NCI-H526 (cell line): ENCODE measurements at places on chromosomes 2 and 18.
A peak's percentile ranks its signal among the peaks of the same experiment; 100 is the strongest.

DNA sequence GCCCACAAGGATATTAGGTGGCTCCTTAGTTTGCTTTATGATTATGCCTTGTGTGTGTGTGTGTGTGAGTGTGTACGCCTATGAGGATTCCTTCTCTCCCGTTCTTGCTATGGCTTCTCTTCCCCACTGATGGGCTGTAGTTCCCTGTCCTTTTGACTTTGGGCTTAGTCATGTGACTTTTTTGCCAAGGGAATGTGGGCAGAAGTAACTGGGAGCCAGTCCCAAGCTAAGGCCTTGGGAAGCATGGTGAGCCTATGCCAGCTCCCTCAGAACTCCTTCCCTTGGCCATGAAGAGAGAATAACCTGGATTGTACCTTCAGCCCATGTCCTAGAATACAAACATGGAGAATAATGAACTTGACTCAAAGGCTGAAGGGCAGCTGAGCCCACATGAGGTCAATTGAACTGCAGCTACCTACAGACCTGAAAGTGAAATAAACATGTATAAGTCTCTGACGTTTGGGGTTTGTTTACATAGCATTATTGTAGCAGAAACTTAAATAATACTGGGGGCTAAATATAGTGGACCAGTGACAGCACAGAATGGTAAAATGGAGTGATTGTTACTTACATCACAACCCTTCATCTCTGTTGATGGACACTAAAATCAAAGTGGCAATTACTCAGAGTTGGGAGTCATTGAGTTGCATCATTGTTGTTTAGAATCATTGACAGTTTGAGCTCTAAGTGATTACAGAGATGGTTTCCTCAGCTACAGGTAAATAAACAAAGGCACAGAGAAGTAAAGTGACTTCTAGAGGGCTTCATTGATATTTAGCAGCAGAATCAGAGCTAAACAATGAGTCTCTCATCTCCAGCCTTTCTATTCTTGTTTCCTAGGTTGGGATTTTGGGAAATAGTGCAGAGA lies 15.3 kb upstream of the IL36G start:
- no peak for DNase-seq

DNA sequence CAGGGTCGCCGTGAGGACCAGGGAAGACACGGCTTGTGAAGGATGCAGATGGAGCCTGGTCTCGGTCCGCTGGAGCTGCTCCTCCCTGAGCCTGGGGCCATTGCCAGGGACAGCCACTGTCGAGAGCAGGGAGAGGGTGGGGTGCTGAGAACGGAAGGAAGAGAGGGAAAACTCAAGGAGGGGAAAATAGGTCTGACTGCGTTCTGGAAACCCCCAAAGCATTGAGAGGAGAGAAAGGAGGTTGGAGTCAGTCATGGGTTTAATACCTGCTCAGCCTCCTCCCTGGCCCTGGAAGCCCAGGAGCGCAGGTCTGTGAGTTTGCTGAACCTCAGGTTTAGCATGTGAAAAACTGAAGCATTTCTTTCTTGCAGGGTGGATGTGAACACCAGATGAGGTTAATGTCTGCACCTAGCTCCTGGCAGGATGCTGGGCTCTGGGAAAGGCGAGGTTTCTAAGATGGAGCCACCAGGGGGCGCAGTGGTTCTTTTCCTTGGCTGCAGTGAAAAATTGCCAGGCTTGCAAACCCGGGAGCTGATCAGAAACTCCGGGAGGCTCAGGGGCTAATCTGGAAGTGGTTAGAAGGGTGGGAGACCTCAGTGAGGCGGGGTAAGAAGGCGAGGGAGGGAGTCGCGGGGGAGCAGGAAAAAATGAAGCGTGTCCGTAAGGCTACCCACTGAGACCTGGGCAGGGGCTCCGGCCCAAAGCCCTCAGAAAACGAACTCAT lies 33.6 kb upstream of the RNF149 start:
- DNase-seq: peak; percentile 88

GRCh38 chr2:217714287-217714751 lies 288.5 kb downstream of the TNS1 start:
- peak; percentile 5 for DNase-seq

- no peak for DNase-seq
Measured at GRCh38 chr18:50051288-50051687, 143.7 kb downstream of the MYO5B start.

DNA sequence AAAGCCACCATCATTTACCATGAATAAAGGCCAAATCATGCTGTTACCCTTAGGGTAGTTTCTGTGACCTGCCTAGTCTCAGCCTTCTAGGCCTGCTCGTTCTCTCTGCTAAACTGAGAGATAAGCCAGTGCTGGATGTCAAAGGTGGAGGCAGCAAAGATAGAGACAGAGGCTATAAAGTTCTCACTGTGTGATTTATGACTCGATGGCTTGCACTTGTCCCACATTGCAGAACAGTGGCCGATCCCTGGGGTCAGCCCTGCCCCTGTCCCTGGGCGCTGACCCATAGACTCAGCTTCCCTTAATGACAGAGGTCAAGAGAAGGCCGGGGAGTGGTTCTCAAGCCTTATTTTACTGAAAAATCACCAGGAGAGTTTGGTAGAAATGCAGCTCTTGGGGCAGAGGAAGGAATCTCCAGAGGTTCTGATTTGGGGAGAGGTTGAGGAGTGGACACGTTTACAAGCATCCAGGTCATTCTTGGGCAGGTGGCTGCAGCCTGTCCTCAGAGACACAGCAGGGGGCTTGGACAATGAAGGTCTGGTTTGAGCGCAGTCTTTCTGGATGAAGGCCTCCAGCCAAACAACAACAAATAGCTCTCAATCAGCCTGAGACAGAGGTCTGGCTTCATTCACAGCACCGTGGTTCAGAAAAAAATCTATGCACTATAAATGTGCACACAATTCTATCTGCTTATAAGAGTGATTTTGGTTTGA lies 143.5 kb downstream of the ACKR3 start:
- no peak for DNase-seq

- no peak for DNase-seq
Measured at GRCh38 chr2:146228466-146229058, 1616.3 kb upstream of the ACVR2A start.

DNA sequence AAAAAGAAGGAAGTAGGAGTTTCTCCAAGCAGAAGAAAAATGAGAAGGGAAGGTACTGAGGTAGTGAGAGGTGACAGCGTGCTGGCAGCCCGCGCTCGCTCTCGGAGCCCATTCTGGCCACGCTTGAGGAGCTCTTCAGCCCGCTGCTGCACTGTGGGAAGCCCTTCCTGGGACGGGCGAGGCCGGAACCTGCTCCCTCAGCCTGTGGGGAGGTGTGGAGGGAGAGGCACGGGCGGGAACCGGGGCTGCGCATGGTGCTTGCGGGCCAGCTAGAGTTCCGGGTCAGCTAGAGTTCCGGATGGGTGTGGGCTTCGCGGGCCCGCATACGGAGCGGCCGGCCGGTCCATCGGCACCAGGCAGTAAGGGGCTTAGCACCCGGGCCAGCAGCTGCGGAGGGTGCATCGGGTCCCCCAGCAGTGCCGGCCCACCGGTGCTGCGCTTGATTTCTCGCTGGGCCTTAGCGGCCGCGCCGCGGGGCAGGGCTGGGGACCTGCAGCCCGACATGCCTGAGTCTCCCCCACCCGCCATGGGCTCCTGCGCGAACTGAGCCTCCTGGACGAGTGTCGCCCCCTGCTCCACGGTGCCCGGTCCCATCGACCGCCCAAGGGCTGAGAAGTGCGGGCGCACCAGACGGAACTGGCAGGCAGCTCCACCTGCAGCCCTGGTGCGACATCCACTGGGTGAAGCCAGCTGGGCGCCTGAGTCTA lies 11.1 kb upstream of the CYS1 start:
- DNase-seq: no peak

DNA sequence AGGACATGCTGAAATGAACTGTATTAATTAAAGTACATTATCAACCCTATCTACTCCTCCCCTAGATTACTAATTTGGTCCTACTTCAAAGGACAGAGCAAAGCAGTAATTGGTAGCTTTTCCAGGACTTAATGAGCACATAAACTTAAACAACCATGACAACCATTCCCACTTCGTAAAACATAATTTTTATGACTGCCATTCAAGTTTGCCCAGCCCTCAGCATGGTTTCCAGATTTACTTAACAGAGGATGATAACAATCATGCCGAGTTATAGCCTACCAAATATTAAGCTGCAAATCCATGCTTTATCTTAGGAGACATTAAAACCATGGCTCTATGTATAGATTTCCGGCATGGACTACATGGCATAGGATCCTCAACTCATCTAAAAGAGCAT lies 401.1 kb upstream of the CHAC2 start:
- DNase-seq: no peak

DNA sequence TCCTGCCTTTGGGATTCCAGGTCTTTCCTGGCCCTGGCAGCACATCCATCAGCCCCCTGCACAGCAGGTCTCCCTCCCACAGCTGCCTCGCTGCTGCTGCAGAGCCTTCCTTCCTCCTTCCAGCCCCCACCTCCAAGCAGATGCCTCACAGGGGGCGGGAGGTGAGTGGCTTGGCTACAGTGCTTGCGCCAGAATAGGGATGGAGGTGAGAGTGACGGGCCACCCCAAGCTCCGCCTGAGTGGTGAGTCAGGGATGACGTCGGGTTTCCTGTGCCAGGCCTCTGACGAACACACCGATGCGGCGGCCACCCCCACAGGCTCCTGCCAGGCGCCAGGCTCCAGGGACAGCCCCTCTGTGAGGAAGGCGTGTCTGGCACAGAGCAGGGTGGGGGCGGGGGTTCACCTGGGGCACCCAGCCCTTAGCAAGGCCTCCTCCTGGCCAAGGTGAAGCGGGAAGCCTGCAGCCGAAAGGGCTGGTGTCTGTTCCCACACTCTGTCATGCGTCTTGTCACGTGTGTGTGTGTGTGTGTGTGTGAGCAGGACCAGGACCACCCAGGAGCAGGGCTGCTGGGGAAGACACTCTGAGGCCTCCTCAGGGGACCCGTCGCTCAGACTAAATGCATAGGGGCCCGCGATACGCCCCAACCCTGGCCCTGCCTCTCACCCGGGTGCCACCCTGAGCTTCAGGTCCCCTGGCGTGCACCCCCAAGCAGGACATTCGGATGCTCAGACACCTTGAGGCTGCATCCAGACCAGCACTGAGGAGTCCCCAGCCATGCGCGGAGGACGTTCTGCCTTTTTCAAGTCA lies 3.4 kb upstream of the DUSP2 start:
- DNase-seq: no peak

- no peak for DNase-seq
Measured at GRCh38 chr2:11179196-11179595, 23.9 kb downstream of the SLC66A3 start.

DNA sequence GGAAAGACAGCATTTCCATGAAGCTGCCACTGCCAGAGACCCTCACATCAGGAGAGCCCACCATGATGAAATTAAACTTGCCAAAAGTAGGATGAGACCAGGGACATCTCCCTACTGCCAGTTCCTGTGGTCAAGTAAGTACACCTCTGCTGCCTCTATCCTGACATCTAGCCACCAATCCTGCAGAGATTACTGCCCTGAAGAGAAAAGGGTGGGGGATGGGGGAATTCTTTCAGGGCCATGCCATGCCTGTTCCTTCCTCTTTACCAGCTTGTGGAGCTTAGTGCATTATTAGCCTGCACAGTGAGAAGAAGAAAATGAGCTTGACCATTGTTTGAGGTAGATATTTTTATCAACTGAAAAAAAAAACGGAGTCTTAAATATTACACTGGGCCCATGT lies 397.2 kb upstream of the CDH2 start:
- no peak for DNase-seq

GRCh38 chr2:9738535-9739496 lies 104.5 kb upstream of the TAF1B start:
- DNase-seq: no peak

DNA sequence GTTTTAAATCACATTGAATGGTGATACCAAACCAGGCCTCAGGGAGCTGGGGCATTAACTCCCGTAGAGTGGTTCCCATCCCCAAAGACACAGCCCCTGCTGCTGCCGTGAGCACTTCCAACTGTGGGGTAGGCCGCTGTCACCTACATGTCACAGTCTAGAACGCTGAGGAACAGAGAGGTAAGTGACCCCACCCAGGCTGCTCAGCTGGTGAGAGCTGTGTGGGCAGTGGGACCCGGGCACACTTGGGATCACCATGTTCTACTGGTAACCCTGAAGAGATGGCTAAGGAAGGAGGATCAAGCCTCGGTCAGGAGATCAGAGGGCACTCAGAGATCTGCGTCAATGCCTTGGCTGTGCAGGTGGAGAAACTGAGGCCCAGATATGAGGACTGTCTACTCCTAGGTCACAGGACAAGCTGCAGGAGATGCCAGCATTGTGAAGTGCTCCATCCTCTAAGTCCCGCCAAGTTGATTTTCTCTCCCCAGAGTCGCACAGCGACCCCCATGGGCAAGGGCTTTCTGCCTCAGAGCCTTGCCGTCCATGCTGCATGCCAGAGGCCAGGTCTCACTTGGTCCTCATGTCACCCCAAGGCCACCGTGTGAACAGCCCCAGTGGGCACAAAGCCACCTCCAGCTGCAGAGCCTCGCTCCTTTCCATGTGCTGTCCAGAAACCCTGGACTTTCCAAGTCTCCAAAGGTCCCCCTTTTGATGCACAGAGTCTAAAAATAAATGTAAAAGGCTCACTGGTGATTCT lies 144.2 kb upstream of the OTOS start:
- DNase-seq: no peak

- peak; percentile 83 for DNase-seq
Measured at GRCh38 chr2:39542523-39542922, 105.4 kb upstream of the MAP4K3 start.

DNA sequence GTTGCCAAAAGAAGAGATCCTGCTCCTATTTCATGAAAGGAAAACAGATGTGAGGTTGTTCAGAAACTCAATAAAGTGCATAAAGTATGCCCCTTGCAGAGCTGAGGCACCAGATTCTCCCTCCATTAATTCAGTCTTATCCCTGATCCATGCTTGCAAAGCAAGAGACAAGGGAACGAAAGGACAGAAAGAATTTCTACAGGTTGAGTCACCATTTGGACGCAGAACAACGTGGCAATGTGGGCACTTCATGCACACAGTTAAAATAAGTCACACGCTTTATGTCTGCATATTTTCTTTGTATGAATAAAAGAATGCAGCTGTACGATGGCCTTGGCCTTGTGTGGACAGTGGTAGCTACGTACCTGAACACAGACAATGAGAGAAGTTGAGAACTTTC lies 321.7 kb upstream of the REV1 start:
- no peak for DNase-seq

DNA sequence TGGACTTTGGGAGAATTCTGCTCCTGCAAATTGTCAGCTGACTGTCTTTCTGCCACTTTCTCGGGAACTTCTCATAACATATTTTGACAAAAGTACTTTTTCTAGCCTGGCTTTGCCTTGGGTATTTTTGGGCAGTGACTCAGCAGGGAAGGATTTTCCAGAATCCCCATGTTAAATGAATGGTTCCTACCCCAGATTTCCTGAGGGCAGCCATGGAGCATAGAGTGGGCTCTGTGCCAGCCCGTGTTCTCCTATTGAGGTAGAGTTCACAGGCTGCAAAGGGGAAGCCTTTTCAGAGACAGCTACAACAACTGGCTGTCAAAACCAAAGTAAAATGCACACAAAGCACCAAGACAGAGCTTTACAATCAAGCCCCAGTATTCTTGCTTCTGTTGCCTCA lies 59.8 kb downstream of the BMP10 start:
- no peak for DNase-seq

GRCh38 chr18:31098878-31099277 lies 3.3 kb downstream of the DSC2 start:
- DNase-seq: no peak

GRCh38 chr2:70475266-70475665 lies 78.4 kb downstream of the TGFA start:
- DNase-seq: no peak
